Esophagus squamous epithelium (tissue), 5 donors: ENCODE measurements at places on chromosomes 3 and 15.

- H3K27me3 ChIP-seq = no peaks in the 10 kb centered on the region
- H3K4me1 ChIP-seq = peaks cover 4% of the 10 kb centered on the region
- peaks cover 20% of the 10 kb centered on the region for H3K36me3 ChIP-seq
- no peak overlapping the region for H3K4me3 ChIP-seq
- no peak overlapping the region for H3K27ac ChIP-seq
Measured at GRCh38 chr15:60421544-60421943, 23.8 kb upstream of the ANXA2 start.

GRCh38 chr3:136543385-136543784 lies 208.8 kb downstream of the STAG1 start:
- H3K4me1 ChIP-seq = no peaks in the 10 kb centered on the region
- no peak overlapping the region for H3K4me3 ChIP-seq
- H3K36me3 ChIP-seq = no peaks in the 10 kb centered on the region
- H3K27me3 ChIP-seq = no peaks in the 10 kb centered on the region
- DNase-seq = no peak

- DNase-seq = no peak
- no peaks in the 10 kb centered on the region for H3K36me3 ChIP-seq
- H3K27ac ChIP-seq = no peak overlapping the region
- no peaks in the 10 kb centered on the region for H3K4me1 ChIP-seq
- H3K4me3 ChIP-seq = no peak overlapping the region
- H3K27me3 ChIP-seq = no peaks in the 10 kb centered on the region
Measured at GRCh38 chr3:190269101-190269500, 53.1 kb downstream of the CLDN1 start.

- H3K4me3 ChIP-seq = no peak overlapping the region
- no peaks in the 10 kb centered on the region for H3K27me3 ChIP-seq
- no peak for DNase-seq
- no peak overlapping the region for H3K27ac ChIP-seq
- no peaks in the 10 kb centered on the region for H3K36me3 ChIP-seq
Measured at GRCh38 chr3:36954452-36955134, 9.7 kb upstream of the TRANK1 start.
